Esophagus squamous epithelium (tissue), 5 donors: ENCODE measurements at places on chromosomes 4 and X.

- no peak for DNase-seq
Measured at GRCh38 chr4:8009710-8010511, 70.2 kb upstream of the AFAP1 start.

- no peak for DNase-seq
Measured at GRCh38 chr4:8162625-8163024, 4.0 kb upstream of the ABLIM2 start.

GRCh38 chr4:87375719-87376291 is 15.2 kb downstream of the HSD17B11 start:
- no peak for DNase-seq

DNA sequence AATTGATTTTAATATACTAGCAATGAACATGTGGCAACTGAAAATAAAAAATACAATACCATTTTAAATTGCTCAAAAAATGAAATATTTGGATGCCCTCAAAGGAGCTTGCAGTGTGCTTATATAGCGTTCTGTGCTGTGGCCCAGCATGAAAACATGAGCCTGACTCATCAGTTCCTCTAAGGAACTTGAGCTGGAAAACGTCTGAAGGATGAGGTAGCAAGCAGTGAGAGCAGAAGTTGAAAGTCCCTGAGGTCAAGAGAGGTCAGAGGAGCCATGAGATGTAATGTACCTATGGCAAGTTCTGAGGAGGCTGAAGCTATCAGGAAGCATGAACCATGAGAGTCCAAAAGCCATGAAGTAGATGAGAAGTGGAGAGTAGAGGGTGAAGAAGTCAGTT is 59.7 kb downstream of the HMGB3 start:
- no peak for DNase-seq

GRCh38 chr4:89765966-89766365 is 71.0 kb downstream of the SNCA start:
- no peak for DNase-seq

- no peak for DNase-seq
Measured at GRCh38 chrX:103831342-103831802, 685 bp downstream of the RAB9B start.

- no peak for DNase-seq
Measured at GRCh38 chr4:145804116-145804515, 124.2 kb downstream of the C4orf51 start.

GRCh38 chrX:109911046-109911445 is 91.9 kb upstream of the TMEM164 start:
- no peak for DNase-seq

DNA sequence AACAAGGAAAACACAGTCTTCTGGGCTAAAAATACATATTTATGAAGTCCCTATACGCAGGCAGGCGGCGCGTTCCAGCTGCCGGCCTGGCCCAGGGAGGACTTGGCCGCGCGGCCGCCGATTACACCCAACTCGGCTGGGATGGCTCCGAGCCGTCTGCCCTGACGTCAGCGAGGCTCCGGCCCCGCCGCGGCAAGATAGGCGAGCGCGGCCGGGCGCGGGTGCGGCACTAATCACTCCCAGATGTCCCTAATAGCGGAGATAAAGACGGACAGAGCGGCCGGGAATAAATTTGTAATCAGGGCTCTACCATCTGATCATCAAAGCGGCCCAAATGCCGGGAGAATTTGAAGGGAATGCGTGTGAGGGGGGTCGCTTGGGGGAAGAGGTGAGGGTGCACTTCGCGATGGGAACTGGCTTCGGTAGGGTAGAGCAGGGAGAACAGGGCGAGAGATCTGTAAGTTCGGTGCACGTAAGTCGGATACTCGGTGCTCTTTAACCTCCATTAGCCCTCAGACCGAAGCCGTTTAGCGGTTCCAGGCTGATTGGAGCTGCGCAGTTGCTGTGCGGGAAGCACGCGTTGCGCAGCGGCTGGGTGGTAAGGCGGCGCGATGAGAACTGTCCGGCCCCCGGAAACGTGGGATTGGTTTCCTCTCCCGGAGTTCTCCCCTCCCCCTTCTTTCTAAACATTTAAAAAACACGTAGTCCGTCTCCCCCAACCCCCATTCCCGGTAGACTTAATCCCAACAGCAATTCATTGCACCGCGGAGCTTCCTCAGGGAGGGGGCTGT is 7.7 kb downstream of the HAND2 start:
- DNase-seq, result no peak

- no peak for DNase-seq
Measured at GRCh38 chr4:139744232-139744631, 78.6 kb downstream of the MGST2 start.

GRCh38 chr4:73103799-73104503 is 34.4 kb upstream of the COX18 start:
- DNase-seq, result no peak

DNA sequence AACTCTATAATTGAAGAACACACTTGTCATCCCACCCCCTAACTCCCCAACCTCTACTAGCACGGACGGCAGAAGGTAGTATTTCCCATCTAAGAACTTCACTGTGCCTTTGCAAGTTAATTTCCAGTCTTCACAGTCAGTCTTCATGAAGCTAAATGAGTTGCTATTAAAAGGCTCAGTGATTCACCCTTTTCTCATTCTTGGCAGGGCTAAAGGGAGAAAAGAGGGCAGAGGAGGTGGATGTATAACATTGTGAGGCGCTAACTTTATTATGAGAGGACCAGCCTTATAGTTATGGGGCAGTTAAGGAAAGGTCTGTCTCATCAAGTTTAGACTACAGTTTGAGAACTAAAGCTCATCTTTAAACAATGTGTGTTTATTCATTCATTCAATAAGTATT is 161.0 kb upstream of the S100G start:
- DNase-seq, result no peak

DNA sequence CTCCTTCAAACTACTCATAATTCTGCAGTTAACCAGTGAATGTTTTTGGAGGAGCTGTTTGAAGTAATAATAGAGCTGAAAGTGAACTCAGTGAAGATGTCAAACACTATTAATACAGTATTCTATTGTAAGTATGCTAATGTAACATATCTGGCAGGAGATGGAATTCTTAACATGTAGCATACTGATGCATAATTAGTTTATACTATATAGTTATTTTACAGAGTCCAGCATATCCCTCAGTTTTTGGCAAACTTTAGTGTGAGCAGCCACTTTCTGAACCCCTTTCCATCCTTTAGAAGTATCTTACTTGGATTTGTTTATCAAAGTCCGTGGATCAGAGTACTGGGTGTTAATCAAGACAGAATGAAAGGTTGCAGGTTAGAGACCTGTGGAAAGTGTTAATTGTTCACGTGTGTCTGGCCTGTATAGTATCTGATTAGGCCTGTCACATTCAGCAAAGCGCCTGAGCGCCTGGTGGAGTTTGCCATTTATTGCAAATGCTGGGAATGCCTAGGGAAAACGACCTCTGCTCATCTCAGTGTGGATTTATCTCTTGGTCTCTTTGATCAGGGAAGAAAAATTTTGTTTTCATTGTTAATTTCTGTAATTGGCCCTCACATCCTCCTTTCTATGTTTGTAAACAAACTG is 251.7 kb upstream of the MAD2L1 start:
- no peak for DNase-seq

GRCh38 chrX:50697691-50698090 is 116.3 kb downstream of the SHROOM4 start:
- no peak for DNase-seq

DNA sequence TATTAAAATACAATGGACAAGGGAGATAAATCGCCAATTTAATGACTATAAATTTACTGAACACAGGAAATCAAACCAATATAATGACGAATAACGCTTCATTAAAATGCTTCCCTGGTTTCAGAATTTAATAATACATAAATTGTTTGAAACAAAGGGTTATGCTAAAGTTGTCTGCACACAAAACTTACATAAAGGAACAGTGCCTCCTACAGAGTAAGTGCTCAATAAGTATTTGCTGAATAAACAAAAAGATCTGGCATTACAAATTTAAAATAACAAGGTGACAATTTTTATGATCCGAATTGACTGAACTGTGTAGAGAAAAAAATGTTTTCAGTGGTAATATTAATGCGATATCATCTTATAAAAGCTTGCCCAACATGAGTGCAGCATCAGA is 69.6 kb downstream of the NOCT start:
- DNase-seq, result no peak

GRCh38 chrX:120768681-120769080 is 107.0 kb downstream of the CT47B1 start:
- no peak for DNase-seq

DNA sequence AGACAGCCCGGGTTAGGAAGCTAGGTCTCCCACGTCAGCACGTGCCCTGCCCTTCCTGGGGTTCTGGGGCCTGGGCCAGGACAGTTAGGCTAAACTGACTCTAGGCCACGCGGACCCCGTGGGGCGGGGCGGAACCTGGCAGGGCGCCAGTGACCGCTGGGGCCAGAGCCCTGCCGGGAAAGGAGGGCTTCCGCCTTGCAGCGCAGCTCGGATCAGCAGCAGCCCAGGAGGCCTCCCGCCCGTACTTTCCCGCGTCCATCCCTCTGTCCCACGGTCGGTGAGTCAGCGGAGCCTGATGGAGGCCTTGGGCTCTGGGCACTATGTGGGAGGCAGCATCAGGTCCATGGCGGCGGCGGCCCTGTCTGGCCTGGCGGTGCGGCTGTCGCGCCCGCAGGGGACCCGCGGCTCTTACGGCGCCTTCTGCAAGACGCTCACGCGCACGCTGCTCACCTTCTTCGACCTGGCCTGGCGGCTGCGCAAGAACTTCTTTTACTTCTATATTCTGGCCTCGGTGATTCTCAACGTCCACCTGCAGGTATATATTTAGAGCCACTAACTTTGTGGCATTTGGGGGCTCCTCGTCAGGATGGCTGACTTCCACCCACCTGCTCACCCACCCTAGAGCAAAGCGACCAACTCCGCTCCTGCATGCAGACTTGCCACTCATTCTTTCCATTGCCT is at the start of gene SMIM10:
TSS of gene SMIM10 (plus strand) at position 191 of the 681 bp plus-strand sequence. CDS start at position 296, 105 bp downstream.
- DNase-seq, result no peak

DNA sequence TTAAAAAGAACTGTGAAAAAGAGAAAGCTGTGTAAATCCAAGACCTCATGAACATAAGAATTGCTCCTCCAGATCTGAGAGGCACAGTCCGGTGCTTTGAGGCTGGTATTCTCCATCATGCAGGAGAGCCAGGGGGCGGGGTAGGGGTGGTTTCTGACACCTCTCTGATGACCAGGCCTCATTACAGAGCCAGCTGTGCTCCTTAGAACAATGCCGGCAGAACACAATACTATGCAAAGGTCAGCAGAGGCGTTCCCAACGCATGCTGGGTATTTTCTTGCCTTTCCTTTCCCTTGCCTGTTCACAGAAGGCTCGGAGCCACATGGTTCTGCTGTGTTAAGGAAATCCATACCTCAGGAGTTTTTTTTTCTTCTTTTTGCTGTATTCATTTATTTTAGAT is 91.2 kb upstream of the SOD3 start:
- DNase-seq, result no peak

GRCh38 chr4:91099666-91100065 is 972.5 kb downstream of the CCSER1 start:
- DNase-seq, result no peak

DNA sequence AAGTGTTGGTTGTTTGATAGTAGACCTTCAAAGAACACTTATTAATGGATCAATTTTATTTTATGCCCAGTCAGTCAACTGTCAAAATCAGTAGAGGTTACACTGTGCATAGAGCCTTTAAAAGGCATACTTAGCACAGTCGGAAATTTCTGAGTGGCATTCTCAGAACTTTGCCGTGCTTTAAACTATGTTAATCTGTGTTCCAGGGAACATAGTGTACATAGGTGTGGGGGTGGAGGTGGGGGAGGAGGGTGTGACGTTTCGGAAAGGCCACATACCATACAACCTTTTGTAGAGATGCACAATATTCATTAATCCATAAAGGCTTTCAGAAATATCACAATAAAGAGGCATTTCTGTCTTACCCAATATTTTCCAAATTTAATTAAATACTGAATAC is 75.8 kb downstream of the RS1 start:
- DNase-seq, result no peak

- no peak for DNase-seq
Measured at GRCh38 chr4:32689518-32689917, 1969.3 kb downstream of the PCDH7 start.

DNA sequence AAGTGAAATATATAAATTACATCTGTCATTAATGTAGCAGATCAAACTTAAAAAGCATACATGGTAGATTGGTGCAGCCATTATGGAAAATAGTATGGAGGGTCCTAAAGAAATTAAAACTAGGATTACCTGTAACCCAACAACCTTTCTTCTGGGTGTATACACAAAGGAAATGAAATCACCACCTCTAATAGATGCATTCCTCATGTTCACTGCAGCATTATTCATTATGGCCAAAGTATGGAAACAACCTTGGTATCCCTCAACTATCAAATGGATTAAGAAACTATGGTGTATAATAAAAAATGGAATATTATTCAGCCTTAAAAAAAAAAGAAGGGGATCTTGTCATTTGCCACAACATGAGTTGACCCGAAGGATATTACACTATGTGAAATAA is 13.7 kb downstream of the WDFY3 start:
- no peak for DNase-seq

DNA sequence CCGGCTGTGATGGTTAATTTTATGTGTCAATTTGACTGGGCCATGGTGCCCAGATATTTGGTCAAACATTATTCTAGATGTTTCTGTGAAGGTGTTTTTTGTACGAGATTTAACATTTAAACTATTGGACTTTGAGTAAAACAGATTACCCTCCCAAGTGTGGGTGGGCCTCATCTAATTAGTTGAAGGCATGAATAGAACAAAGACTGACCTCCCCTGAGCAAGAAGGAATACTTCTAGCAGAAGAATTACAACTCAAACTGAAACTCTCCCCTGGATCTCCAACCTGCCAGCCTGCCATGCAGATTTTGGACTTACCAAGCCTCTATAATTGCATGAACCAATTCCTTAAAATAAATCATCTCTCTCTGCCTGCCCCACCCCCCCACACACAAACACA is 132.5 kb downstream of the DHX15 start:
- DNase-seq, result no peak

- DNase-seq, result no peak
Measured at GRCh38 chr4:38526412-38526811, 137.6 kb upstream of the KLF3 start.

- no peak for DNase-seq
Measured at GRCh38 chr4:108149588-108150380, 18.9 kb downstream of the LEF1 start.

GRCh38 chrX:38249965-38250364 is 29.3 kb upstream of the SRPX start:
- no peak for DNase-seq

GRCh38 chrX:120321520-120322281 is 10.4 kb upstream of the TMEM255A start:
- no peak for DNase-seq

GRCh38 chrX:100994352-100995281 is 25.1 kb downstream of the ARL13A start:
- DNase-seq, result no peak

DNA sequence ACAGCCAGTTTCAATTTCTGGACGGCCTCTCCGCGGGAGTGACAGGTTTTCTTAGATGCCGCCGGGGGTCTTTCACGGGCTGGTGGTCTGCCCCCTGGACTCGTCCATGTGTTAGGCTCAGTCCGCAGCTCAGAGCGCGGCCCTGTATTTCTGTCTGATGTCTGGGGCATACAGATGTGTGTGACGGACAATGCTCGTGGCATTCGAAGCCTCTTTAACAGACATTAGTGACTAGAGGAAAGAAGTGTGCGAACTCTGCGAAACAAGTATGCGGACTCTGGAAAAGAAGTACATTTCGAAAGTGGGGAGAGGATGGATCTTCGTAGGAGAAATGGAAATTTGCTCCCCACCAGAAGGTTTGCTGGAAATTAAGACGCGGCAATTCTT is 793 bp upstream of the DCUN1D4 start:
- no peak for DNase-seq
